ENCODE measurements at places on chromosomes 6 and 20.

DNA sequence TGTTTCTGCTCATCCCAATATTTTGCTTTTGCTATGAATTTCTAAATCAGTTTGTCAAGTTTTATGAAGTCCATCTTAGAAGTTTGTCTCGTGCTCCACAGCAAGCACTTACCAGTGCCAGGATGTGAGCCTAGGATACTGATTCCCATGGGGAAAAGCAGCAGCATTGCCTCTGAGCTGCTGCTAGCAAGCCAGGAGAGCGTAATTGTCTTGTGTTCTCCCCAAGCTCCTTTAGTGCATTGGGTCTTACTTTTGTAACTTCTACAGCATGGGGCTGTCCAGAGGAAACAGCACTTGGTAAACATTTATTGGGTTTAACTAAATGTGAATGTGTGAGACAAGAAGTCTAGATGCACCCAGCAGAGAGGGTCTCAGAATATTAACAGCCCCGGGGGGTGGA, 76.1 kb downstream of the RNF182 start:
- no peak for DNase-seq

GRCh38 chr20:37954626-37955025, 51.7 kb downstream of the VSTM2L start:
- no peak for DNase-seq

- no peak for DNase-seq
Observed at GRCh38 chr6:109782491-109782999, 91.4 kb downstream of the FIG4 start.

DNA sequence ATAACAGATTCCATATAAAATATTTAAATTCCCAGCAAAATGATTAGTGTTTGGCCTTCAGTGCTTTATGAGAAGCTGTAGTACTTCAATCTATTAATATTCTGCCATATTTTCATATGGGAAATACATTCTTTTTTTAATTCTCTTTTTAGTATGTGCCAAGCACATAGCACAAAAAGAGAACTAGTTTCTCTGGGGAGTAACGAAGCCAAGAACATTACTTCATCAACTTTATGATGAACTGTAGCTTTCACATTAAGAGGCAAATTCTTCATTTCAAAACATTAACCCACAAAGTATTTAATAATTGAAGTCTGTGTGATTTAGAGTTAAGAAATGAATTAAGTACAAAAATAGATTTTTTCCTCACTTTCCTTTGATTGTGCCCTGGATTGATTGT, 281.0 kb upstream of the EYS start:
- DNase-seq = no peak

DNA sequence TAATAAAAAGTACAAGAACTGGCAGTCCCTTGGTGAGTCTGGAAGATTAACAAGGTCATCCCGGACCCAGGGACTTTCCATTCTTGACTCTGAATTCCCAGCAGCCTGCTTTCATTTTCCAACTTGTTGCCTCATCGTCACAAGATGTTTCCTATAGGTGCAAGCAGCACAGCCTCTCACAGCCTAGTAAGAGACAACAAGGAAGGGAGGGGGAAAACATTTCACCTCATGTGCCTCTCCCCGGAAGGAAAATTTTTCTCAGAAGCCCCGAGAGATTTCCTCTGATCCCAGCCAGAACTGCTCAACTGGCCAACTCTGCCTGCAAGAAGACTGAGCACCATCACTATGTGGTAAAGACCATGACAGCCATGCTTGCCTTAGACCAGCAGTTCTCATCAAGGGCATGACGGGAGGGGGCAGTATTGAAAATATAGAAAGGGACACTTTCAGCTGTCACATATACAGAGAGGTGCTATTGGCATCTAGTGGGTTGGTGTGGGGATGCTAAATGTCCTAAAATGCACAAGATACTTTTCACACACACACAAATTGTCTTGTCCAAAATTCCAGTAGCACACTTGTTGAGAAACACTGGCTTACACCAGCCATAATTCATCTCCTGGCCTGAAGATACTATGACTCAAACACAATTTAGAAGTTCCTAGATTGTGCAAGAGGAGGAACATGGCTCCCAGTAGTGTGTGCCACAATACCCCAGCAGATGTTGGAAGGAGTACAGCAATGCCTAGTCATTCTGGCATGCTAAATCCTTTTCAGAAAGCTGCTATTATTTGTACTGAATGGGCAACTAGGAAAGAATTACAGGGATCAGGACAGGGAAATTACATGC, 10.8 kb upstream of the WTAP start:
- DNase-seq = no peak

GRCh38 chr6:79608334-79609224, 22.6 kb upstream of the SH3BGRL2 start:
- DNase-seq = no peak

DNA sequence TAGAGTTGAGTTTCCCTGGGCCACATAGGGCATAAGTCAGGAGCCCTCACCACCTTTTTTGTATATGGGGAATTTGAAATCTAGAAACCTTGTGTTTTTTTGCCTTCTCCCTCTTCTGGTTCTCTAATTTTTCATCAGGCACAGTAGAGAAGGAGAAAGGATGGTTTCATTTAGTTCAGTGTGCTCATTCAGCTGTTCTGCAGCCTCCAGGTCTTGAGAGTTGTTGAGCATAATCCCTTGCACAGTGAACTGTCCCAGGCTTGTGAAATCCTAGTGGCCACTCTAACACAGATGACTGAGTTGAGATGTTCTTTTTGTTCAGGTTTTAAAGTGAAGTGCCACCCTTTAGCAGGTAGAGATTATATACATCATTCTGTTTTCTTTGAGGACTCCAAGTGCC, 183.5 kb downstream of the CDKAL1 start:
- DNase-seq = no peak

DNA sequence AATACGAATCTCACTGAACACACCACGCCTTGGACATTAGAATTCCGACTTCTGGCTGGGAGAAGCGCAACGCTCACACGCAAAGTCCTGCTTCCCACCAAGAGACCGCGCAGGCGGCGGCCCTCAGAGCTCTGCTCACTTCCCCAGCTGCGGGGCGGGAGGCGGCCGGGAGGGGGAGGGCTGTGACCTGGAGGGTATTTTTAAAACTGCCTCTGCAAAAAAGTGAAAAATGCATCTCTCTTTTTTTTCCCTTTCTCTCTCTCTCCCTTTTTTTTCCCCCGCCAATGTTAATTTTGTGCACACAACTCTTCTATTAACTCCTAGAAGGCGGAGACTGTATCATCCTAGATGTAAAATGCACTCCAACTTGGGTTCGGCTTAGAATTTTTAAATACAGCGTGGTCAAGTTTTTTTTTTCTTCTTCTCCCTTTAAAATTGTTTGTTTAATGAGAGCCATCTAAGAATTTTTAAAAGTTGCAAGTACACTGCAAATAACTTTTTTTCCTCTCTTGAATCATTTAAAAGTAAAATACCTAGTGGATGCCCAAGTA, 66.4 kb downstream of the STX11 start:
- DNase-seq = no peak

GRCh38 chr6:132465530-132466485, 47.1 kb downstream of the STX7 start:
- DNase-seq = no peak

DNA sequence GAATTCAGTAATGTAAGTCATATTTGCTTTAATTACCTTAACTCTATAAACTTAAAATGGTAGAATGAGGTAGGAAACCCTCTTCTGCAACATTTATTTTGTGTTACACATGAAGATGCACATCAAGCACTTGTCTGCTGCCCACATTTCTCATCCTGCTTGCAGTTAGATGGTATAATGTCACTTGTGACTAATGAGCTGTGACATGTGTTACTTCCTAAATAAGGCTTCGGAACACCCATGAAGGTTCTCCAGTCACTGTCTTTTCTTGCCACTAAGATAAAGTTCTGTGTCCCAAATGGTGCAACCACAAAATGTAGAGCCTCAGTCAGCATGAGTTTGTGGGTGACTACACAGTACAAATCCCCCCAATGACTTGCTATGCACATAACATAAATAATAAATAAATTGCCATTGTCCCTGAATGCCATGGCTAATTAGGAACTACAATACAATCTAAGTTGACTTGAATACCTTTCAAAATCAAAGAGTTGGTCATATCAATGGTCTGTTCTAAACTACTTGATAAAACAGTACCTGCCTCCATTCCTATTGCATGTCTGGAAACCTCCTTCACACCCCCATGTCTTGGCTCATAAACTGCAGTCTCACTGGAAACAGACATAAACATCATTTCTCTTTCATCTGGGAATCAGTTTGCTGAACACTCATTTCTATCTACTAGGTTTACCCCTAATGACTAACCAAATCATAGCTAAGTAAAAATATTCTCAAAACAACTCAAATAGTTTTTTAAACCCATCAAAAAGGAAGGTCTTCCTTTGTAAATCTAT, 157.2 kb downstream of the PTPRK start:
- DNase-seq = no peak

DNA sequence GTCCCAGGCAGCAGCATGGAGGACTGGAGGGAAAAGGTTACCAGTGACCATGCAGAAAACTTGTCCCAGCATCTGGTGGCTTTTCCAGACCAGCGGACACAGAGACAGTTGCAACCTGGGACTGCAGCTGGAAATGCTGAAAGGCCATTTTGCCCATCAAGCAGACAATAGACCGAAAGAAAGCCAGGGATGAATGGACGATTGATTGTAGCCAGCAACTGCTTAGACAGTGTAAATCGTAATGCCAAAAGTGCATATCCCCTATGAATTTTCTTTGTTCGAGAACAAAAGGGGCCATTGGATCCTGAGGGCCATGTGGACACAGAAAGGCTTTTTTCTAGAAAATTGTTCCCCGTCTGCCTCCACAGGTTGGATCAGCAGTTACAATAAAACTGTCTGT, 115.7 kb downstream of the MBOAT1 start:
- DNase-seq = no peak

GRCh38 chr6:166738386-166739116, 111.5 kb upstream of the RPS6KA2 start:
- DNase-seq = no peak

GRCh38 chr6:156345700-156346099, 431.5 kb upstream of the ARID1B start:
- DNase-seq = no peak

- no peak for DNase-seq
Observed at GRCh38 chr20:47990507-47991150, 205.3 kb upstream of the SULF2 start.

GRCh38 chr20:63073738-63074065, 66.9 kb upstream of the BHLHE23 start:
- DNase-seq = no peak

DNA sequence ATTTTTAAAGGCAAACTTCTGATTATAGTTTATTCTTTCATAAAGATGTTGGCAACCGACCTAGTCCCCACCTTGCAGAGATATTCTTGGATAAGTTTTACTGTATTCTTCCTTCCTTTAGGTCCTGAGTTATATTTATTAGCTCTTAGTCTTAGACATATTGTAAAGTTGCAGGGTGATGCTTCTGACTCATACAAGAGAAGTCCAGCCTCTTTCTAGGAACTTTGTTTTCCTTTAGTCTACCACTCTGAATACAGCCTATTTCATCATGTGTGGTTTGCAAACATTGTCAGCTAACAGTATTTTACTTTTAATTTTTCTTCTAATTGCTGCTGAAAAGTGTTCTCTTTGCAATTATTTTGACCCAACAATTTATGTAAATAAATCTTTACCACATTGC, 686.7 kb downstream of the COL12A1 start:
- DNase-seq = no peak

- no peak for DNase-seq
Observed at GRCh38 chr6:104531646-104532045, 328.1 kb downstream of the HACE1 start.

DNA sequence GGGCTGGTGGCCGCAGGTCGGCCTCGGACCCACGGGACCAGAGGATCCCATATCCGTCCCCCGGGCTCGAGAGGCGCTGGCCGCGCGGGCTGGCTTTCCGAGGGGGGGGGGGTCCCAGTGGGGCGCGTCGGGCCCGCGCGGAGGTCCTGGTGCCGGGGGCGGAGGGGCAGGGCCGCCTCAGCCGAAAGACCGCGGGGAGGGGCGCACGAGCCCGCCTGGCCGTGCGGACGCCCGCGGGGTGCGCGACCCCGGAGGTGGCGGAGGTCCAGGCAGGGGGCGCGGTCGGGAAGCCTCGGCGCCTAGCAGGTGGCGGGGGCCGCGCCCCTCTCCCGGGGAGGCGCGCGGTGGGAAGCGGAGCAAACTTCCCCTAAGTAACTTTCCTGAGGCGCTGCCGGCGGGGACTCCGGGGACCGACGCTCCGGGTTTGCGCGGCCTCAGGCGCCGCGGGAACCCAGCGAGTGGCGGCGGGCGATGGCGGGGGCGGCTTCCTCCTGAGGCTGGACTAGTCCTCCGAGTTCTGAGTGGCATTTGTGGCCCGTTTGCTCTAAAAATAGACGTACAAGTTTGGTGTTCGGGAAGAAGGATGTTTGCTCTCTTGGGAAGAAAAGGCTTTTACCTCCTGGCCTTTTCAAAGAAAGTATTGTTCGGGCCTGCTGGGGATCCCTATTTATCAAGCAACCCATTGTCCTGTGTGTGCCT, 26.5 kb upstream of the BTBD3 start:
- peak; percentile 8 for DNase-seq

- DNase-seq = no peak
Observed at GRCh38 chr20:50271176-50271575, 80.5 kb downstream of the CEBPB start.

- DNase-seq = peak; percentile 65
Observed at GRCh38 chr20:37615340-37616109, 78.3 kb upstream of the CTNNBL1 start.

- no peak for DNase-seq
Observed at GRCh38 chr6:35370785-35371493, 28.6 kb downstream of the PPARD start.

GRCh38 chr20:23404196-23404595, 17.1 kb downstream of the NAPB start:
- no peak for DNase-seq

GRCh38 chr6:14784596-14785492, 461.0 kb upstream of the JARID2 start:
- peak; percentile 6 for DNase-seq

DNA sequence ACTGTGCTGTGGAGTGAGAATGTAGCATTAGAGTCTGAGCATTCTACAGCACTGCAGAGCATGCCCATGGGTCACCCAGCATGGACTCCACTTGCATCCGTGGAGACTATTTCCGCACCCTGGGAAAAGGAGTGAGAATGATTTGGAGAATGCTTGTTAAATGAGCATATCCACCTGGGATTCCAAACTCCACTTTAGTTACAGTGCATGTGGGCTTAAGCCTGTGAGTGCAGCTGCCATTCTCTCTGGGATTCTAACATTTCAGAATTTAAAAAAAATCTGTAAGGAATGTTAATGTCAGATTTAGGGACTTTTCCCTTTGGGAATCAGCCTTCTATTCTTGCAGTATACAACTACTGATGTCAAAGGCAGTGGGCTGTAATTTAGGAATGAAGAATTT, 33.4 kb downstream of the KIF25 start:
- no peak for DNase-seq

GRCh38 chr6:136429264-136430065, 120.8 kb downstream of the MAP7 start:
- DNase-seq = no peak
